ENCODE measurements at places on chromosomes 12 and 14. TPM values are rescaled to one million over a fixed set of nuclear protein-coding genes. Genes with fewer than 3 reads are reported as not detected.

Gene MYO1H
- total RNA-seq = not detected

Gene NTF3
- not detected for total RNA-seq

Gene PLEKHD1
- total RNA-seq = 0.41 TPM

Gene CLEC4E
- total RNA-seq = not detected

GRCh38 chr14:101542391-101542790, 18.9 kb upstream of the DIO3 start:
- H3K27ac ChIP-seq = no peak overlapping the region
- H3K4me3 ChIP-seq = no peak overlapping the region
- H3K27me3 ChIP-seq = no peaks in the 10 kb centered on the region
- no peaks in the 10 kb centered on the region for H3K36me3 ChIP-seq

All from Karpas-422 (cell line).